G401 (cell line): ENCODE measurements at places on chromosomes 16 and 17.

DNA sequence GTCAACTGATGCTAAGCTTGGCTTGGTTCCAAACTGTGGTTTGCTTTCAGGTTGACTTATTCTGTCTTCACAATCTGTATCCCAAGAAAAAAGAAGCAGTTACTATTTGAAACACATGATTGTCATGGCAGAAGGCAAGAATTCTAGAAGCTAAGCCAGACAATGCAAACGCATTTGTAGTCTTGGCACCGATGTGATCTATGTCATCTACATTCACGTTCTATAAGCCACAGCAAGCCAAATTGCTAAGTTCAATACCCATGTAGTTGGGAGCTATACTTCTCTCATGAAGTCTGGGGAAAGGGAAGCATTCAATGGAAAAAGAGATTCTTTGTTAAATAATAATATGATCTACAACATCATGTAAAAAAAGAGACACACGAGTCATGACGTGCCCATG is 18.3 kb upstream of the KIF2B start:
- DNase-seq, result no peak

DNA sequence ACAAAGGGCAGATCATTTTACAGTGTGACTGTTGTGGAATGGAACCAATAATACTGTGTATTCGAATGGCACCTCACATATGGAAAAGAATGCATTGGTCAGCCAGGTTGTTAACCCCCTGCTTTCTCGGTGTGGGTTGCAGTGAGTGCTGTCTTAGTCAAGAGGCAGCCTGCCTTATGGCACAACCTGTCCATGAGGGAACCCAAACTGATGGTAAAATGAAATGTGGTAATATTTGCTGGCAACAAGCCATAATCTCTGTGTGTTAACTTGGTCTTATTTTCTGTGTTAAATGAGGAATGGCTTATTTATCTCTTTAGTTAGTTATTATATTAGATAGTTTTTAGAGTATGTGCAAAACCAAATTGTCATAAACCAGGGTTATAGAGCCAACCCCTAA is 81.6 kb downstream of the TMC6 start:
- DNase-seq, result peak; percentile 61

GRCh38 chr16:4811242-4811641 is 8.8 kb upstream of the ROGDI start:
- DNase-seq, result no peak

DNA sequence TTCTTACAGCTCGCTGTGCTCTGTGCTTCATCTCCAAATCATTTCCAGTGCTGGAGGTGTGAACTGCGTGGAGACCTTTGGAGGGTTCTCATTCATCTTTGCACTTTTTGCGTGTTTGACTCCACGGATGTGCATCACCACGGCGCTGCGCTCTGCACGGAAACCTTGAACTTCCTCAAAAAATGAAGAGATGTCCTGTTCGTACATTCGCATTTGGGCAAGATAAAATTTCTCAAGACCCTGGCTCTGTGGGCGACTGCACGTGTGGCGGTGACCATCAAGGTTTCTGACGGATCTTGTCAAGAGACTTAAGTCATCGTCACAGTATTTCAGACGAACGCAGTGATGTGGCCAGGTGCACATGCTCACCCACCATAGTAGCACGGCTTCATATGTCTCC is 10.3 kb upstream of the PVALEF start:
- no peak for DNase-seq

DNA sequence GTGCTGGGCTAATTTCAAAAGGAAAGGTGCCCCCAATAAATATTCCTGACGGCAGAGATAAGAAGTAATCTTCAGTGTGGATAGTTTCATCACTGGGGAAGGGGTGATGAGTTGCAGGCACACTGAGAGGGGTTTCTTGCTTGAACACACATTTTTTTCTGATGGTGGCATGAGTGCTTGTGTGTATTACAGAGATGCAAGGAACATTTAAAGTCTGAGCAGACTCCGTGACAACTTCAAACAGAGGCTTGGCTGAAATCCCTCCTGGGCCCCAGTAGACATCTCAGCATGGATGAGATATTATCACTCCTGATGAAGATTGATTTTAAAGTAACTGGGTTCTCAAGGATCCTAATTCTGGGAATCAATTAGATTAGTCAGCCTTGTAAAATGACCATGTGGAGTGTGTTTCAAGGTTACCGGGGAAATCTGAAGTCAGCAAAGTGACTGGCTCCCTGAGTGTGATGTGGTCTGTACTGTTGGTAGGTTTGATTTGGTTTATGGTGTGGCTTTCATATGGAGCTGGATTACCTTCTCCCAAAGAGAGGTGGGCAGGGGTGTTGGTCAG is 435.8 kb upstream of the EEF2KMT start:
- DNase-seq, result no peak

DNA sequence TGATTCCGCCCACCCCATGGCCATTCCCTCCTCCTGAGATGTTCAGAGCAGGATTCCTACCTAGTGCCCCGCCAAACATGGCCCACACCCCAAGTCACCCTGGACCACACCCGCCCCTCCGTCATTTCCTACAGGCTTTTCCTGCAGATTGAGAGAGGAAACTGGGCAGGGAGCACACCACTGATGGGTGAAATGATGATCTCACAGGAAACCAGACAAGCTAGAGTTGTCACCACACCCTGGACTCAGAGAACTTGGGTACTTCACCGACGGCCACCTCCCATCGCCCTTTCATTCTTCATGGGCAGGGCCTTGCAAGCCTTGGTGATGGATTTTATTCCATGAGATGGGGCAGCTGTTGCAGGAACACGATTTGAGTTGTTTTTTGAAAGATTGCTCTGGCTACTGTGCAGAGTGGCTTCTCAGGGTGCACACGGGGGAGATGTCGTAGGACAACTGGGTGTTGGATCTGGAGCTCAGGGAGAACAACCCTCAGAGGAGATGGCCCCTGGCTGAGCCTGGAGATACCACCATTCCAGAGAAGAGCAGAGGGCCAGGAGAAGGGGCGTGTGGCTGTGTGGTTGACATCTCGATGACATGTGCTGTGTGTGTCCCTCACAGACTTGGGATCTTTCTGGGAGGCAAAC is 7.4 kb upstream of the B9D1 start:
- no peak for DNase-seq

GRCh38 chr16:19945934-19946333 is 61.3 kb upstream of the GPRC5B start:
- DNase-seq, result no peak

GRCh38 chr17:82888583-82889495 is 49.0 kb upstream of the ZNF750 start:
- no peak for DNase-seq

DNA sequence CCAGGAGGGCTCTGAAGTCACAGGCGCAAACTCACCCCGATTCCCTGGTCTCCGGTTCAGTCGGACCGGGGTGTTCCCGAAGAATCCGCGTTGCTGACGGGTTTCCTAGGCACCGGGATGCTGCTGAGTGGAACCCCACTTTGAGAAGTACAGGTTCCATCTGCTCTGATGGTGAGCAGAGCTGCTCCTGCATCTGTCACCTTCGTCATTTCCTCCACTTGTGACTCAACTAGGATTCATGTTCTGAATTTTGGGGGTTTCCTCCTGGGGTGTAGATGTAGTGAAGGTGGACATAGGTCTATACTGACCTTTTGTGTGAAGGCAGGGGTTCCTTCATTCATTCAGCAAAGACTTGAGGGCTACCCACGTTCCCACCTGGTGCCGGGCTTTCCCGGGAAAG is 25.0 kb downstream of the LGALS3BP start:
- DNase-seq, result no peak
